AG04450 (cell line): ENCODE measurements at places on chromosomes 13 and 19. TPM values are rescaled to one million over a fixed set of nuclear protein-coding genes. Genes with fewer than 3 reads are reported as not detected.

The EDDM13 gene
- polyA plus RNA-seq: not detected in 2 replicates

The TNFSF13B gene
- polyA plus RNA-seq: 0.48 and 1.1 TPM in 2 replicates

The COX6B2 gene
- polyA plus RNA-seq: 0.16 and 0.19 TPM in 2 replicates

The IGSF23 gene
- 0.27 and 0.37 TPM in 2 replicates for polyA plus RNA-seq

The PKN1 gene
- polyA plus RNA-seq: 37.5 and 43.4 TPM in 2 replicates

The ZNF813 gene
- polyA plus RNA-seq: 1.7 and 2.1 TPM in 2 replicates
